Mammary epithelial cell (primary cell): ENCODE measurements at places on chromosomes 3 and 15. TPM values are rescaled to one million over a fixed set of nuclear protein-coding genes. Genes with fewer than 3 reads are reported as not detected.

- no peak for DNase-seq
Observed at GRCh38 chr3:148823026-148823425, 4.6 kb upstream of the CPB1 start.

- no peak for DNase-seq
Observed at GRCh38 chr15:43255376-43255775, 11.4 kb downstream of the TGM5 start.

GRCh38 chr15:25691544-25692430 is 171.3 kb downstream of the ATP10A start:
- no peak for DNase-seq

GRCh38 chr3:142501004-142501926 is 53.4 kb upstream of the XRN1 start:
- DNase-seq = peak; percentile 73

DNA sequence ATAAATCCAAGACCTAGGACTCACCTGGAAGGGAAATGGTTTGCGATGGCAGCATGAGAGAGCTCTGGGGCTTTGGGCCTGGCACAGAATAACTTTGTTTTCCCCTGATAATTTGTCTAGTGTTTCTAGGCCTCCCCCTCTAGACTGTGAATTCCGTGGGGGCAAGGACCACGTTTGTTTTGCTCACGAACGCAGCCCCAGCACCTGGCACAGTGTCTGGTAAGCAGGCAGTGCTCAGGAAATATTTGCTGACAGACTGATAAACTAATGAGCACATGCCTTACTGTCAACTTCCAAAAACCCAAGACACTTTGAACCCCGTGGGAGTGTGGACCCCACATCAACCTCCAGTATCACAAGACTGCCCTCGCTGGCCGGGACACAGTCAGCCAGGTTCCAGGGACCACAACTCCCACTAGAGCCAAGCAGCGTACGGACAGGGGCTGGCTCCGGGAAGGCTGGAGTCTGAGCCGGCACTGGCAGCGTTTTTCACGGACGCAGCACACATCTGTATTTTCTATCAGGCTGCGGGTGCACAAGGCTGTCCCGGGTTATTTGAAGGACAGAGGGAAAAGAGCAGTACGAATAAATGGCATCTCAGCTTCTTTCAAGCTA is 146.5 kb downstream of the XXYLT1 start:
- no peak for DNase-seq

DNA sequence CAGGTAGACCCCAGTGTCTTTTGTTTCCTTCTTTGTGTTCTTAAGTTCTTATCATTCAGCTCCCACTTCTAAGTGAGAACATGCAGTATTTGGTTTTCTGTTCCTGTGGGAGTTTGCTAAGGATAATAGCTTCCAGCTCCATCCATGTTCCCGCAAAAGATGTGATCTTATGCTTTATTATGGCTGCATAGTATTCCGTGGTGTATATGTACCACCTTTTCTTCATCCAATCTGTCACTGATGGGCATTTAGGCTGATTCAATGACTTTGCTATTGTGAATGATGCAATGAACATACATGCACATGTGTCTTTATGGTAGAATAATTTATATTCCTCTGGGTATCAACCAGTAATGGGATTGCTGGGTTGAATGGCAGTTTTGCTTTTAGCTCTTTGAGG is 24.4 kb downstream of the MCCC1 start:
- DNase-seq = no peak

- DNase-seq = no peak
Observed at GRCh38 chr15:39746176-39746575, 36.5 kb downstream of the FSIP1 start.

Gene SSUH2
- 0.28 TPM in 1 of 2 replicates, not detected in the other for total RNA-seq

GRCh38 chr15:60076045-60076444 is 71.9 kb downstream of the FOXB1 start:
- DNase-seq = no peak

GRCh38 chr3:43559961-43560360 is 61.9 kb downstream of the ANO10 start:
- DNase-seq = no peak

GRCh38 chr15:61155741-61156700 is 73.1 kb downstream of the RORA start:
- peak; percentile 26 for DNase-seq

DNA sequence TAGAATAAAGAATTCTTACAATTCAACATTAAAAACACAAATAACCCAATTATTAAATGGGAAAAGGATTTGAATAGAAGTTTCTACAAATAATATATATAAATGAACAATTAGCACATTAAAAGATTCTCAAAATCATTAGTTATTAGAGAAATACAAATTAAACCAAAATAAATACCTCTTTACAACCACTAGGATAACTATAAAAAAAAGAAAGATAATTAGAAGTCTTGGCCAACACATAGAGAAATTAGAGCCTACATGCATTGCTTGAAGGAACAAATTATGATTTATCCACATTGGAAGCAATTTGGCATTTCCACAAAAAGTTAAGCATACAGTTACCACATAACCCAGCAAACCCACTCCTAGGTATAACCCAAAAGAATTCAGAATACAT is 502.3 kb upstream of the UBE2E2 start:
- no peak for DNase-seq

DNA sequence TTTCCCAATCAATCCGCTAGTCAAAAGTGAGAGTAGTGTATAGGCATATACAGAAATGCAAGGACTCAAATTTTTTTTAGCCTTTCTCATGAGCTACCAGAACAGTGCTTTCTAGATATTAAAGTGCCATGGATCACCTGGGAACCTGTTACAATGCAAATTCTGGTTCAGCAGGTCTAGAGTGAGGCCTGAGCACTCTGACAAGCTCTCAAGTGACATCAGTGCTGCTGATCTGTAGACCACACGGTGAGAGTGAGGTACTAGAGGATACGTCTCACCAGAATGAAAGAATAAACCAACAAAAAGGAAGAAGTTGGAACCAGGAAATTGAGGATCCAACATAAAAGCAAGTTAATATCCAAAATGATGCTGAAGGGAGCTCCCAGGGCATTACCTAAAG is 16.0 kb upstream of the PLA2G4D start:
- no peak for DNase-seq

- no peak for DNase-seq
Observed at GRCh38 chr3:123281929-123282328, 80.2 kb downstream of the SEC22A start.

Gene APBA2
- 1.5 and 2.1 TPM in 2 replicates for total RNA-seq

GRCh38 chr3:139757448-139758030 is 79.8 kb upstream of the NMNAT3 start:
- DNase-seq = no peak

DNA sequence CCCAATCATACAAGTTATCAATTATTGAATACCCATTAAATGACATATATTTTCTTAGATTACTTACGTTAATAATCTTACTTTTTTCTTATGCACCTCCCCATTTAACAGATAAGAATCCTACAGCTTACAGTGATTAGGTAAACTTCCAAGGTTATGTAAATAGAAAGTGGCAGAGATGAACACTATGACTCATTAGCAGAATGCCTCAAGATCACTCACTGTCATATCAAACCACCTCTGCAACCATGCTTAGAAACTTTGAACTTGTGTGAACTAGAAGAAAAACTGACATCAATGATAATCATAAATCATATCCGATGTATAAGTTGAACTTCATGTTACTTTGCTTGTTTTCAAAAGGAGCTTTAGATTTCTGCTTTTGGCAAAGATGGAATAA is 911.6 kb upstream of the ARPP21 start:
- DNase-seq = no peak

Gene CLK3
- total RNA-seq = 58.7 and 76.1 TPM in 2 replicates

Gene VGLL3
- total RNA-seq = 26.5 and 27.9 TPM in 2 replicates

GRCh38 chr3:36197151-36197550 is 183.2 kb upstream of the STAC start:
- no peak for DNase-seq

Gene LRRC34
- 2.3 TPM for total RNA-seq

DNA sequence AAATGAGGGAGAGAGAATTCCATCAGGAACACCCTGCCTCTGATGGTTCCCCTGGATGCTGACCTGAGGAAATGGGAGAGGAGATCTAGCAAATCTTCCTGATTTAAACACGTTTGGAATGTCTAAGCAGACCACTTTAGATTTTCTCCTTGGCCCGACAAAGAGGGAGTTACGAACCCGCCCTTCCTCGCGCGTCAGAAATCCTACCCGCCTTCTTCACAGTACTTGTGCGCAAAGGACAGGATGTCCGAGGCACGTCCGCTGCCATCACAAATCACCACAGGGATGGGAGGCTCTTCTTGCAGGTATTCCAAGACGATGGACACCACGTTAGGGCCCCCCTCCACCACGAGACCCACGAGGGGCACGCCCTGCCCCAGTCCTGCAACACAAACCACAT is 38.6 kb downstream of the TRPM1 start:
- no peak for DNase-seq

- DNase-seq = no peak
Observed at GRCh38 chr15:51414256-51414860, 72.9 kb downstream of the GLDN start.

Gene LRRN1
- 37.0 TPM for total RNA-seq

GRCh38 chr3:113966172-113966571 is 18.4 kb downstream of the ZDHHC23 start:
- DNase-seq = no peak

Gene ADAMTS9
- total RNA-seq = 3.7 and 7.5 TPM in 2 replicates

Gene NUP210
- total RNA-seq = 0.05 and 0.14 TPM in 2 replicates

Gene HDDC3
- total RNA-seq = 16.2 and 24.9 TPM in 2 replicates

DNA sequence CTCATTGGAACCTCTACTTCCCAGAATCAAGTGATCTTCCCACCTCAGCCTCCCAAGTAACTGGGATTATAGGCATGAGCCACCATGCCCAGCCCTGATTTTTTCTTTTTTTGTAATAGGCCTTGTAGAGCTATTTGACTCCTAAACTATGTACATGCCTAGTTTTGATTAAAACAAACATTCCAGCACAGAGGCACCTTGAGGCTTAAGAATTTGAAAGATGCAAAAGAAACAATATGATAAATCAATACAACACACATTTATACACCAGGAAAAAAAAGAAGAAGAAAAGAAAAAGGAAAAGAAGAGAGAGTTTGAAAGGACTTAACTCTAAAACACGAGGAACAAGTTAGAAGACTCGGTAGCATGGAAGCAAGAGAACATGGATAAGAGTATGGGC is 13.9 kb upstream of the FRMD5 start:
- DNase-seq = no peak

Gene CYP1A2
- not detected for total RNA-seq

- DNase-seq = no peak
Observed at GRCh38 chr3:99509224-99509623, 129.2 kb upstream of the COL8A1 start.

- DNase-seq = no peak
Observed at GRCh38 chr15:92687746-92688145, 32.2 kb upstream of the FAM174B start.

- DNase-seq = peak; percentile 27
Observed at GRCh38 chr15:69666441-69666882, 213.8 kb downstream of the RPLP1 start.

- no peak for DNase-seq
Observed at GRCh38 chr3:196050597-196050996, 31.3 kb downstream of the TFRC start.

Gene IL12A
- 0.83 TPM for total RNA-seq

DNA sequence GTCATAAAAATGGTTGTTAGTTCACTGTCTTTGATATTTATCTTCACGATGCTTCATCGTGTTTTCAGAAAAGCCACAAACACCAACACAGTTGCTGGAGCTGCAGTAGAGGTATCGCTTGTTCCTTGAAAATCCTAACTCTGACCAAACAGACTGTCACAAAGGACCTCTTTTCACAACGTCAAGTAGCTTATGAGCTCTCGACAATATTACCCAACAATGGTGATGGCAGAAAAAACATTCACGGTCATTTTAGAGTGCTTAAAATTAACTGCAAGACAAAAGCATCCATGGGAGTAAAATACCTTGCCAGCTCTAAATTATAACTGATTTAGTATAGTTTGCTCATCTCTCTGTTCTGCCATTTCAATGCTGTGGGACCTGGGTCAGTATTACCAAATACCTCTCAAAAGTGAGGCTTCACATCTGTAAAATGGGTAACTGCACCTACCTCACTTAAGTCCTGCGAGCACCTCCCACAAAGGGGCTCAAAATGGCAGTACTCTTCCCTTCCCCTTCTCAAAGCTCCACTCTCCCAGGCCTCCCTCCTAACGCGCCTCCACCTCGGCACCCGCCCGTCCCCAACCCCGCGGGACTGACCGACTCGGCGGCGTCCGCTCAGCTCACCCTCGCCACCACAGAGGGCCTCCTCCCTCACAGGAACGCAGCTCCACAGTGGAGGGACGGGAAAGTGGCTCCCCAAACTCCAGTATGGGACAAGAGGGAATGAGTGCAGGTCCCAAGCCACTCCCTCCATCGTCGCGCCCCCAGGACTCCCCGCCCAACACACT is 546 bp downstream of the TRIM59 start:
- DNase-seq = no peak

- no peak for DNase-seq
Observed at GRCh38 chr15:33375236-33375635, 64.5 kb downstream of the RYR3 start.

Gene CDHR4
- total RNA-seq = 0.33 TPM

GRCh38 chr3:112074616-112075497 is 11.3 kb upstream of the C3orf52 start:
- DNase-seq = peak; percentile 100

DNA sequence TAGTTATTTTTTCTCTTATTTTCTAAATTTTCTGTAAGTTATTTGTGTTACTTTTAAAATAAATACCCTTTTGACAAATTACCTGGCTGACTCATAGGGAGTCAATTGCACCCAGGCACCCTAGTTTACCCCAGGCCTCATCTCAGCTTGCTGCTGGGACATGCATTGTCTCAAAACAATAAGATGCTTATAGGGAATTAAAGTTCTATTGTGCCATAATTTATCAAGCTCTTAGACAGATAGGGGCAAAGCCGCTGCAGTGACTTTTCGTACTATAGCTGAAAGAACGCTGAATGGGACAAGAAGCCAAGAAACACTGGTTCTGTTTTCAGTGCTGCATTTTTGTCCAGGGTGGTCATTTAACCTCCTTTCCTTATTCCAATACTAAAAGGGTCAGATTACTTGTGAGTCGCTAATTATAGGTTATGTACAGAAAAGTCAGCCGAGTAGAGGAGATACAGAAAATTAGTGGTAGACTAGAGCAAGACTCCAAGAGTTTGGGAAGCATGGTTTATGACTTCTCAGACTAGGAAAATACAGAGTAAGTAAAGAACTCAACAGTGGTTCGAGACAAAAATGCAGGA is 50.3 kb downstream of the EXD1 start:
- no peak for DNase-seq

GRCh38 chr15:64205202-64205601 is 42.4 kb upstream of the PPIB start:
- no peak for DNase-seq

Gene KBTBD8
- total RNA-seq = 2.6 and 3.5 TPM in 2 replicates

DNA sequence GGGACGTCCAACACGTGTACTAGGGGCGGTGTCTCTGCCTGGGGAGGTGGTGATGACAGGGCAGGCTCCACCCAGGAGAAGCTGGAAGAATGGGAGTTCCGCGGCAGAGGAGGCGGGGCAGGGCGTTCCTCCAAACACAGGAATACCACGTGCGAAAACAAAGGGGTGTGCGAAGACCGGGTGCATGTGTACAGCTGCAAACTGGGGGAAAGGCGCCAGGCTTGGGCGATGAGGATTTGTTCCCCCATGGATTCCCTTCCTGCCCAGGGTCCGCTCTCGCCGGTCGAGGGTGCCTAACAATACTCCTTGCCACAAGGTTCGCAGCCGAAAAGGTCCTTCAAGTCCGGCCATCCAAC is 500 bp upstream of the ZSCAN2 start:
- DNase-seq = peak; percentile 86
